ENCODE measurements at places on chromosomes 11 and 22.

DNA sequence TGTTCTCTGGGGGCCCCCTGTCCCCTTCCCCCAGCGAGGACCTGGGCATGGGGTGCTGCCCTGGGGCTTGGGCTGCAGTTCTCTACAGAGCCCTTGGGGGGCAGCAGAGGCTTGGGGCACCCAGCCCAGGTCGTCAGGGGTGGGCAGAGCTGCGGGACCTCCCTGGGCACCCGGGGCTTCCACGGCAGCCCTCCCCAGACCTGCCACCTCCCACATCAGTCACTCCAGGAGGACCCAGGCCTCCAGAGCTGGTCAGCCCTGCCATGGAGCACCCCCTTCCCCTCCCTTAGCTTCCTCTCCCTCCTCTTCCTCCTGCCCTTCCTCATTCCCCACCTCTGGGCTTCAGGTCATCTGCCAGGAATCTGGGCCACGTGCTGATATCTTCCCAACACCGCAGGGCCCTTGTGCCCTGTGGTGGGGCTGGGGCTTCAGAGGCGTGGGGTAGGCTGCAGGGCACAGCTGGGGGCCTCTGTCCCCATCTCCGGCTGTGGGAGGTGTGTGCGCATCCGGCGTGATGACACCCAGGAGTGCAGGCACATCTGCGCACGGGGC, 5.8 kb downstream of the TSPAN4 start:
- no peak for DNase-seq

DNA sequence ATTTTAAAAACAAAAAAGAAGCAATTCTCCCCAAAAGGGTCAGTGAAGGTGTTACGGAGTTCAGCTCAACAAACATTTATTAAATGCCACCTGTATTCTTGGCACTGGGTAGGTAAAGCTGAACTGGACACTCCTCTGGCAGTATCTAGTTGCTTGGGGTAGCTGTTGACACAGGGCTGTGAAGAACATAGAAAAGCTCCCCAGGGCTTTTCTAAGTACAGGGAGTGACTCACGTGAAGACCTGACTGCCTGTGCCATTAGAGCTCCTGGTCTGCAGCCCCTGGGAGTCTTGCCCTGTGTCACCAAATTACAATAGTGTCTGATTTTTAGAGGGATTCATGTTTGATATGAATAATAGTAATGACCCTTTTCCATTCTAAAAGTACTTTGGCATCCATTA, 43.6 kb downstream of the COA4 start:
- no peak for DNase-seq

DNA sequence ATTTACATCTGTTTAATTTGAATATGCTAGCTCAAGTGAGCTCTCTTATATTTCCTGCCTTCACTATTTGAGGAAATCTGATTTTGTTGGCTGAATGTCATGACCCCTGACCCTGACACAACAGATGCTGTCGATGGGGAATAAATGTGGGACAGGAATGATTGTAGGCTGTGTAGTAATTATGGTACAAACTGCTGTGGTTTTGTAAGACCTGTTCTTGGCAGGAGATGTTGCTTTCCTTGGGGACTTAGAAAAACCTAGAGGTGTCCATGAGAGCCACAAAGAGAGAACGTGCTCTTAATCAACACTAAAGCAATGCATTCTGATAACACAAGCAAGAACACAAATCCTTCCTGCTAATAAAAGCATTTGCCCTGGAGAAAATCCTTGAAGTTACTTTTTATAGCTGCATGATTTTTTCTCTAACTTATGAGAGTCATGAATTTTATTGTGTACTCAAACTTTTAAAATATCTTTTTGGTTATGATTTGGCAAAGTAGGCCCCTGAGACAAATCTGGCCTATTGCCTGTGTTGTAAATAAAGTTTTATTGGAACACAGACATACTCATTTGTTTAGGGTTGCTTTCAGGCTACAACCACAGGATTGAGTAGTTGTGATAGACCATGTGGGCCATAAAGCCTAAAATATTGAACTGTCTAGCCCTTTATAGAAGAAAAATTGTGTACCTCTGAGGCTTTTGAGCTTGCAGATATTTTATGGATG, 90.2 kb downstream of the DDX10 start:
- no peak for DNase-seq

- DNase-seq: no peak
Measured at GRCh38 chr22:25672289-25673084, 69.5 kb upstream of the MYO18B start.

DNA sequence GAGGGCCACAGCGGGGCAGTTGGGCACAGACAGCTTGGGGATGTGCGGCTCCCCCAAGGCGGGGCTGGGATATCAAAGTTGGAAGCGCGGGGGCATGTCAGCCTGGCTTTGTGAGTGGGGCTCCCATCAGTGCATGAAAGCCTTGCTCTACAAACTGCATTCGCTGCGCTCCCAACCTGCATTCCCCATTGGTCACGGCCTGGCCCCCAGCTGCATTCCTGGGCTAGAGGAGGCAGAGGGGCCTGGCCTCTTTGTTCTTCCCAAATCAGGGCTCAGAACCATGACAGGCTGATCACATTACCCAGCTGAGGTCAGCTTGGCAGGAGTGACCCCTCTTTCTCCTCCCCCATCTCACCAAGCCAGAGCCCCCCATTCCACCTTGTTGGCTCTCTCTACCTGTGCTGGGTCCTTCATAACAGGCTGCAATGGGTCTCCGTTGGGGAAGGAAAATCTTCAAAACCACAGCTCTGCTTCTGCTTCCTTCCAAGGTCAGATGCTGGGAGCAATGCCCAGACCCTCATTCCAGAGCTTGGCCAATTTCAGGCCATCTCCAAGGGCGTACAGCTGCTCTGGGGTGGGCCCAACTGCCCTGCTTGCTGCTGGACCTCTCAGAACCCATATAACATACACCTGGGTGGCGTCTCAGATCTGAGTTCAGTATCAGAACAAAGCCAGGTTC, 38.7 kb upstream of the CDON start:
- no peak for DNase-seq

DNA sequence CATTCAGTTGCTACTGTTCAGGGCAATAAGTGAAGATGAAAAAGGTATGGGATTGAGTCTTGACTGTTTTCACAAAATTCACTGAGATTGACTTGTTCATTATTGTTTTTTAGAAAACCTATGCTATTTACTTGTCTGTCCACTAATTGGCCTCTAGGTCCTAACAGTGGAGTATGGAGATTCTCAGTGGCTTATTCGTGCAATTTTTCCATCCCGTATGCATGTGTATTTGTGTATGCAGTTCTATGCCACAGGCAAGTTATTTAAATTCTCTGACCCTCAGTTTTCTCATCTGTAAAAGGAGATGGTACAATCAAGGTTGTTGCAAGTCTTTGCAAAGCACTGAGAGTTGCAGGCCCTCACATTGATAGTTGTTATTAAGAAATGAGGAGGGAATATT, 151.0 kb downstream of the BBOX1 start:
- DNase-seq: no peak

DNA sequence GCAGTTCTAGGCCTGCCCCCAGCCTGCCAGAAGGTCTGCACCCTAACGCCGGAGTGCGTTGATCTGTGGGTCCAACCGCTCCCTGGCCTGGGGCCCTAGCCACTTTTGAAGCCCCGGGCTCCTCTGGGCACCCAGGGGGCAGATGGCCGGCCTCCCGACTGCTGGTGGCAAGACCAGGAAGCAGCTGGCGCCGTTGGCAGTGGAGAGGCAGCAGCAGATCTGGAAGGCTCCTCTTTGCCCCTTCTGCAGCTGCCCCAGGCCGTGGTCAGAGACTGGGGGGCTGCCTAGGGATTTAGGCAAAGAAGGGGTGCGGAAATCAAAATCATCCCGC, 445 bp upstream of the VWCE start:
- no peak for DNase-seq

DNA sequence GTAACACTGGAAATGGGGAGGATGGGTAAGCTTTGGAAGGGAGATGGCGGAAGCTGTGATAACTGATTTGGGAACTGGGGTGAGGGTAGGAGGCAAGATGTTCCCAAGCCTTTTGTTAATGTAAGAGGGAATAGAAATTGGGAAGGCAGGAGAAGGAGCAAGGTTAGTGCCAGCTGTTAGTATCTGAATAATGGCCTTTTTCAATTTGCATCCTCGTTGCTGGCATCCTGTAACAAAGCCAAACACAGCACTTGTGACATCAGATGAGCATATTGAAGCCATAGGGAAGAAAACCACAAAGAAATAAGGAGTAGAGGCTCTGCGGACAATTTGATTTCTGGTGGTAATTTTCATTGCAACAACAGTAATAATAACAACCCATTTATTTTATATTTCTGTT, 70.9 kb upstream of the CLMP start:
- no peak for DNase-seq

DNA sequence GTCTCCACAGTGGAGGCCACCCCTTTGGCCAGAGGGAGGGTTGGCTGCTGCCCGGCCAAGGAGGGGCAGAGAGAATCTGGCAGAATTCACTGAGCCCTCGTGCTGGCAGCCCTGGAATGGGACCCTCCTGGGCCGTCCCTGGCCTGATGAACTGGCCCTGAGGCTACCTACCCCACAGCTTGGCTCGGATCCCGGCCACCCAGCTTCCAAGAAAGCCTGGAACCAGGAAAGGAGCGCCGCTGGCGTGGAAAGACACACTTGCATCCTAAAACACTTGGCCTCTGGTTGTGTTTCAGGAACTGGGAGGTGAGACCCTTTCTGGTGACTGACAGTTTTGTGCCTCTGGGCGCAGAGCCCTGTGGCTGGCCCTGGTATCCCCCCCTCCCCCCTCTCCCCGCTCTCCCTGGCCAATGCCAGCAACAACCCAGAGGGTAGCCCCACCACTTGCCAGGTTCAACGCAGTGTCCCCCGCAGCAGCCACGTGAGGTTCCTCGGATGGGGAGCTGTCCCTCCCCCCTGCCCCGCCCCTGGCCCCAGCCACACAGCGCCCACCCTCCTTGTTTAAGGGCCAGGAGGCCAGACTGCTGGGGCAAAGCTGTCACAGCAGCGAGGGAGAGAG, 693 bp downstream of the NFAM1 start:
- DNase-seq: no peak

GRCh38 chr11:62548545-62549335, 2.1 kb upstream of the AHNAK start:
- no peak for DNase-seq

GRCh38 chr22:20244691-20245576, 23.2 kb downstream of the RTN4R start:
- DNase-seq: no peak

DNA sequence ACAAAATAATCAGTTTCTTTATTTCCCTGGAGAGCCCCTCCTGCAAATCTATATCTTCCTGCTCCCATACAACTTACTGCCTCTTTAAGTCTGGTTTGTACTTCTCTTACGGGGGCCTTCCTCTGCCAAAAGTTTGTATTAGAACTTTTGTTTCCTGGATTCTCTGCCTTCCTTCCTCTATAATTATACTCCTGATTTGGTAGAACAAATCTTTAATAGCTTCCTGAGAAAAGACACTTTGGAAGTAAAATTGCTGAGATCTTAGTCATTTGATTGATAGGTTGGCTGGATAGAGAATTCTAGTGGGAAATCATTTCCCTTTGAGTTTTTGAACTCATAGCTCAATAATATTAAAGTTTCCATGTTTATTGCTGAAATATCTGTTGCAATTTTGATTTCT, 499.2 kb downstream of the RAB38 start:
- no peak for DNase-seq

GRCh38 chr11:121337078-121337477, 44.5 kb downstream of the SC5D start:
- DNase-seq: no peak

GRCh38 chr22:45503816-45504372, 1.2 kb downstream of the FBLN1 start:
- DNase-seq: no peak
